AG09319 (cell line): ENCODE measurements at places on chromosomes 13 and 19.

GRCh38 chr13:75052616-75053015 lies 429.4 kb downstream of the TBC1D4 start:
- DNase-seq = no peak

DNA sequence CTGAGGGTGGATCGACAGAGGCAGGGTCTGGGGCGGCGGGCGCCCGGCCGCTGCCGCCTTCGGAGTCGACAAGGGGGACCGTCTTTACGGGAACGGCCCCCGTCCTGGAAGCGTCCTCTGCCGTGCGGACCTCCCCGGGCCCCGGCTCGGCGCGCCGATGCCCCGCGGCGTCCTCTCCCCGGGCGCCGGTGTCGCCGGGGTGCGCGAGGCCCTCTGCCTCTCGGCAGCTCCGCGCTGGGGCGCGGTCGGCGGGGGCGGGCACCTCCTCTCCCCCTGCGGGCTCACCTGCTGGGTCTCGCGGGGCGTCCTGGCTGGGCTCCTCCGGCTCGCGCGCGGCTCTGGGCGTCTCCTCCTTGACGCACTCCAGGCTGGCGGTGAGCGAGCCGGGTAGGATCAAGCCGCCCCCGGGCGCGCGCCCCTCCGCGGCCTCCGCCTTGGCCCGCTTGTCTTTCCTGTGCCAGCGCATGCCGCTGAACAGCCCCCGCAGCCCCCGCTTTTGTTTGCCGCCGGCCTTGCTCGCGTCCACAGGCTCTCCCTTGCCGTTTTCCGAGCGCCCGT lies 1.5 kb downstream of the AMER2 start:
- DNase-seq = no peak

- no peak for DNase-seq
These were observed 729 bp upstream of the MADCAM1 start for GRCh38 chr19:495402-496111.

- DNase-seq = no peak
These were observed 11.4 kb downstream of the CARD8 start for GRCh38 chr19:48244281-48244680.

GRCh38 chr19:48398102-48398374 lies 4.6 kb downstream of the GRIN2D start:
- DNase-seq = no peak

DNA sequence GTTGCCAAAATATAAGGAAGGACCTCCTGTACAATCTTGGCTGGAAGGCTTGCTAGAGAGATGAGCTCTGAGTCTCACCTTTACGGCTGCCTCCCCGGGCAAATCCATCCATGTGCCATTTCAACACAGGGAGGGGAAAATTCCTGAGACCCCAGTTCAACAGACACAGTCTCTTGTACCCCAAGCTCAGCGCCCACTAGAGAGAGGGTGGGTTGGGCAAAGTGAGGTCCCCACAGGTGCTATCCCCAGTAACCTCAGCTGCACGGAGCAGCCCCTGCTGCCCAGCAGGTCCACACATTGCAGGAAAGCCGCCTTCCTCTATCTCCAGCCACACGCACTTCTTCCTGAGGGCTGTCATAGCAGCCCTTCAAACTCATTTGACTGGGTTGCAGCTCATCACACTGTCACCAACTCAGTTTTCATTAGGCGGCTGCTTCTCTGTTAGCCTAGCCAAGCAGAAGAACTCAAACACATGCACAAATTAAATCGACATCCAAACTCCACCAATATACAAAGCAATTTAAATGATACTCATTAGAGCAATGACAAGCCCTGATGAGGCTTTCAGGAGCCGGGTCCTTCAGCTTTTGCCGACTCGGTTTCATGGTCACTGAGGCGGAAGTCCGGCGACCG lies 80.4 kb downstream of the TSHZ3 start:
- no peak for DNase-seq

DNA sequence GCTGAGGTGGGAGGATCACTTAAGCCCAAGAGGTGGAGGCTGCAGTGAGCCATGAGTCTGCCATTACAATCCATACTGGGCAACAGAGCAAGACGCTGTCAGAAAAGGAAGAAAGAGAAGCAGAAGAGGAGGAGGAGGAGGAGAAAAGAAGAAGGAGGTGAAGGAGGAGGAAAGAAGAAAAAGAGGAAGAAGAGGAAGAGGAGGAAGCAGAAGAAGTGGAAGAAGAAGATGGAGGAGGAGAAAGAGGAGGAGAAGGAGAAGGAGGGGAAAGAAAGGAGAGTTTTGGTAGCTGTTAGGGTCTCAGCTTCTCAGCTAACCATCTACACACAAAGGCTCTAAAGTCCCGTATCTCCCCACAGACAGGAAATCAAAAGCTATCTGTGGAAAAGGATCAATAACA lies 23.7 kb upstream of the PLEKHF1 start:
- DNase-seq = no peak

- DNase-seq = no peak
These were observed 91.3 kb downstream of the SPRY2 start for GRCh38 chr13:80249516-80250212.

- no peak for DNase-seq
These were observed 5.9 kb downstream of the SLAIN1 start for GRCh38 chr13:77703408-77703807.

DNA sequence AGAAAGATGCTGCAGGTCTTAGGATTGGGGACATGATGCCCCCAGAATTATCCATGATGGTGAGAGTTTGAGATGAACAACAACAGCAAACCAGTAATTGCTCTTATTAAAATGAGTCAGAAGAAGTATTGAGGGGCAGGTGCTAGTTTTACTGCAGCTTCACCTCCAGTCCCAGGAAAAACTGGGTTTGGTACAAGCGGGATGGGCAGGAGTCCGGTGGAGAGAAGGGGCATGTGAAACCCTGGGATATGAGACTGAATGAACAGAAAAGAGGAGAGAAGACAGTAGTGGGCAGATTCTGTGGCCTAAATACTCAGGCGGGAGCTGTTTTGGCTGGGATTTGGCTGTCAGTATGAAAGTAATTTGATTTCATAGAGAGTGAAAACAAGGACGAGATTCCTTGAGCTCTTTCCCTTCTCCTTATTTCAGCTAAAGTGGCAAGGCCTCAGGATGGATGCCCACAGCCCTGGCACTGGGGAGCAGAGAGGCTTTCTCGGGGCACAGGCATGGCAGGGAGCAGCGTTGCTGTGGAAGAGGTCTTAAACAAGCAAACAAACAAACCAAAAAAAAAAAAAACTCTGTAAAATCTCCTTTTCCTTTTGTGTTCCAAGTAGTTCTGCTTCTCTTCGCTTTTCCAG lies 30.7 kb downstream of the NFIX start:
- DNase-seq = no peak

GRCh38 chr19:17953869-17954268 lies 13.0 kb upstream of the KCNN1 start:
- DNase-seq = no peak

- no peak for DNase-seq
These were observed 1041.3 kb upstream of the SPRY2 start for GRCh38 chr13:81382246-81382645.

- DNase-seq = no peak
These were observed 99.0 kb upstream of the MRI1 start for GRCh38 chr19:13665125-13665905.

- peak; percentile 86 for DNase-seq
These were observed 6.9 kb downstream of the ZNF221 start for GRCh38 chr19:43957891-43958290.

- DNase-seq = no peak
These were observed 39.6 kb downstream of the STK24 start for GRCh38 chr13:98537306-98537705.

DNA sequence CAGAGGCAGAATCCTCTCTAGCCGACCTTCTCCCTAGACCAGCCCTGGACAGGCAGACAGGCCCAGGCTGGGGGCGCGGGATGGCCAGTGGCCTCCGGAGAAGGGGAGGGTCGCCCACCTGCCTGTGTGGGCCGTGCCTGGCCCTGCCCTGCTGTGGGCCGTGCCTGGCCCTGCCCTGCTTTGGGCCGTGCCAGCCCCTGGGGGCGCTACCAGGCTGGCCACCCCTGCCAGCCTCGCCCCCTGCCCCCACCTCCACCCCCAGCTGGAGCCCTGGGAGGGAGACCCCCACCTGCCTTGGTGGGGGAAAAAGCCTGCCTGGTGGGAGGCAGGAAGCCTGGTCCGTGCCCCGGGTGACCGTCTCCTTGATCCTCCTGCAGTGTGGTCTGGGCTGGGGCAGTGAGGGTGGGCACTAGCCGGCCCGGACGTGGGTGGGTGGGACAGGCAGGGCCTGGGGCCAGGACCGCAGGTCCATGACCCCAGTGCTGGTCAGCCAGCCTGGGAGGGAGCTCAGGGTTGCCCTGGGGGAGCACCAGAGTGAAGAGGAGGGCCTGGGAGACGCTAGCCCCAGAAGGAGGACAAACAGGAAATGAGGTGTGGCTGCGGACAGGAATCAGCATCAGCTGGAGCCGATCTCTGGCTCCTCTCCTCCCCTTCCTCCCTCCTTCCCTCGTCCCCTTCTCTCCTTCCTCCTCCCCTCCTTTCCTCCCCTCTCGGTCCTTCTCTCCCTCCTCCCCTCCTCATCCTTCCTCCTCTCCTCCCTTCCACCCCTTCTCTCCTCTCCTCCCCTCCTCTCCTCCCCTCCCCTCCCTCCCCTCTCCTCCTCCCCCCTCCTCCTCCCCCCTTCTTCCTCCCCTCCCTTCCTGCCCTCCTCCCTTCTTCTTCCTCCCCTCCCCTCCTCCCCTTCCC lies 5.1 kb upstream of the MKNK2 start:
- DNase-seq = peak; percentile 82

- DNase-seq = no peak
These were observed 22.0 kb downstream of the NDFIP2 start for GRCh38 chr13:79502859-79503468.

- DNase-seq = no peak
These were observed 57.4 kb upstream of the RCBTB2 start for GRCh38 chr13:48590141-48590901.

DNA sequence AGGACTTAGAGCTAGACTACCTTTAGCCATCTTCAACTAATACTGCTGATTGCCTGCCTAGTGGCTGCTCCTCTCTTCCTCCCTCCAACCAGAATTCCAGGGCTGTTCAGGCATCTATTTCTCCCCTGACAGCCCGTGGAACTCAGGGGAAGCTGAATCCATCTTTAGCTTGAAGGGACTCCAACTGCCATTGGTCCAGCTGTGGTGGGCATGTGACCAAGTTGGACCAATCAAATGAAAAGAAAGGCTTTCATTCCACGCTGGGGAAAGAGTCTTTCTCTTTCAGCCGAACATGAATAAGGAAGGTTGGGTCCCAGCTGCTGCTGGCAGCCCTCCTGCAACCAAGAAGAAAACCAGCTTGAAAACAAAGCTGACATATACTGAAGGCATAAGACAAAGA lies 168.5 kb upstream of the OBI1 start:
- no peak for DNase-seq

- DNase-seq = no peak
These were observed 8.9 kb upstream of the OR1I1 start for GRCh38 chr19:15072930-15073647.

GRCh38 chr13:90438576-90438975 lies 908.9 kb upstream of the MIR17HG start:
- DNase-seq = no peak

DNA sequence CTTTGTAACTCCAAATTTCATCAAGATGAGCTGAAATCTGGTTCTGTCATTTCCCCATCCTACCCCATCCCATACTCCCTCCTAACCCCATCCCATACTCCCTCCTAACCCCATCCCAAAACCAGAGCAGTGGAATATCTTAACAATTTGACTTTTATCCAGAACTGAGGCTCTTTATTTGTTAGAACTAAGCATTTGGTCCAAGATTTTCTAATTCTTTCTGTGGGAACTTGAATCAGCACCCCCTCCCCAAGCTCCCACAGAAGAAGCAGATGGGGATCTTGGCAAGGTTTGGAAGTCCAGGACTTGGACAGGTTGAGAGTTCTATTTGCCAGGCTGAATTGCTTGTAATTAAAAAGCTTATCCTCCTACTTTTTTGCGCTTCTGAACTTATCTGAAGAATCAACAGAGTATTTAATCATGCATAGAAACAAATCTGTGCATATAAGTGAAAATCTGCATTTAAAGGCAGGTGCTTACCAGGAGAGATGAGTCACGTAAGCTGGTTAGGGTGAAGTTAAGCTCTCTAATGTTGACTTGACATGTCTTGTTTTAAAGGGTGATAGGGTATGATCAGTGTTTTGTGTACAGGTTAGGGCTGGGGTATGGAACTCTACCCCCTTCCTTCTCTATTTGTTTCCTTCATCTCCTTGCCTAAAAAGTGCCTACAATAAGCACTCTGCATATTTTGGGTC lies 111.1 kb downstream of the COG6 start:
- no peak for DNase-seq
